ENCODE measurements at places on chromosomes 5 and 9. TPM values are rescaled to one million over a fixed set of nuclear protein-coding genes. Genes with fewer than 3 reads are reported as not detected.
A peak's percentile ranks its signal among the peaks of the same experiment; 100 is the strongest.

LCN9 gene
- total RNA-seq = not detected

DNA sequence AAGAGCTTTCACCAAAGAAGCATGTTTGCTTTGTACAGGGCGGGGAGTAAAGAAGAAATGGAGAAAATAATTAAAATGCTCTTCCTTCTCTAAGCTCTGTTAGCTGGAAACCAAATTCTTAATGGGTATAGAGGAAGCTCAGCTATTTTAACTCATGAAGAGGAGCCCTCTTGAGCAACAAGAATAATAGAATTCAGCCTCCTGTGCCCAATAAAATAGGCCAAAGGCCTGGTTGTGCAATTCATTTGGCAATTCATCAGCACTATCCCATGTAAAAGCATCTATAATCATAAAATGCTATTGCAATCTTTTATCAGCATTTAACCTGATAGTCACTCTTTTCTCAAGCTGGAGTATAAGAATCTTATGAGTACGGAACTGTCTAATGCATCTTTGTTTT, 133.6 kb upstream of the CDH6 start:
- no peak for DNase-seq

ARID3C gene
- not detected for total RNA-seq

DNA sequence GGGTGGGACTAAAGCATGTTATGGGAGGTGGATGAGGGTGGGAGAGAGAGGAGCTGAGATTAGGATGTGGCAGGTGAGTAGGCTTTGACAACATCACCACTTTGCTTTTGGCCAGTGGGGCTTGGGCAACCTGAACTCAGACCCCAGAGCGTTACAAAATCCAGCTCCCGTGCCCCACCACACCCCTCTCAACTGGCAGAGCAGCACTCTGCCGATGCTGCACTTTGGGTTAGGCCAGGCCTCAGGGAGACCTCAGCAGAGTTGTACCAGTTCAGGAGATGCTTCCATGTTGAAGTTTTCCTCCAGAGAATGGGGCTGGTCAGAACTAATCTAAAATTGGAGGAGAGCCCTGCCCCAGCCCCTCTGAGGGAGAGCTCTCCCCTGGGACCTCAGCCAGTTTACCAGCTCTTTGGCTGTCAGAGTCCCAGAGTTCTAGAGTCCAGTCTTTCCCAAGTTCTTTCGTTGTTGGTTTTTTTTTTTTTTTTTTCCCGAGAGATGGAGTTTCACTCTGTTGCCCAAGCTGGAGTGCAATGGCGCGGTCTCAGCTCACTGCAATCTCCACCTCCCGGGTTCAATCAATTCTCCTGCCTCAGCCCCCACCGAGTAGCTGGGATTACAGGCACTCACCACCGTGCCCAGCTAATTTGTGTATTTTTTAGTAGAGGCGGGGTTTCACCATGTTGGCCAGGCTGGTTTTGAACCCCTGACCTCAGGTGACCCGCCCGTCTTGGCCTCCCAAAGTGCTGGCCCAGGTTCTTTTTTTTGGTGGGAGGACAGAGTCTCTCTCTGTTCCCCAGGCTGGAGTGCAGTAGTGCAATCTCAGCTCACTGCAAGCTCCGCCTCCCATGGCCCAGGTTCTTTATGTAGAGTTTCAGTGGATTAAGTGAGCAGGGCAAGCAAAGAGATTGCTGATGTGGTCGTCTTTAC, 17.8 kb downstream of the NUDT2 start:
- no peak for DNase-seq

GRCh38 chr9:70079417-70080037, 35.9 kb downstream of the MAMDC2 start:
- no peak for DNase-seq

DNA sequence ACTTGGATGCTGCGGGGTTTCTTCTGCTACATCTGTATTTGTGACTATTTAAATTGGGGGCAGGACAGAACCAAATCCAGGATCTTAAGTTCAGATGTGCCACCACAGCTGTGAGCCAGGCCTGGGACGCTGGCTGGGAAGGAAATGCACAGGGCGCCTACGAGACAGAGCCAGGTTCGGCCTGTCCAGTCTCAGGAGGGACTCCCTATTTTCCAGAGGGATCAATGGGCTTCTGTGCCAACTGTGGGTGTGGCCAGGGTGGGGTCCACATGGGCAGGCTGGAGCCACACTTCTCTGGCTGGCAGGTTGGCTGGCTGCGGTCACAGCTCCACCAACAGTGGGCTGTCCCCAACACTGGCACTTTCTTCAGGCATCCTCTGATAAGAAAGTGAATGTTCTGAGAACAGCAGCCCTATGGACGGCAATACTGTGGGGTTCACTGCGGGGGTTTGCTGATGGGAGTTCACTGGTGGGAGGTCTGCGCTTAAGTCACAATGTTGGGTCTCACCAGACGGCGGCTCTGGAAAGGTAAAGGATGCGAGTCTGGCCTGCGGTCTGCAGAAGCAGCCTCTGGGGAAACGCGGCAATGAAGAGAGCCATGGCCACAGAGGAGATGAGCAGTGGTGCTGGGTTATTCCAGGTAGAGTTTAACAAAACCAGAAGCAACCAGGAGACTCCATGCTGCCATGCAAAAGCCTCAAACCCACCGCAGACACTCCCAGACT, 78.1 kb downstream of the DAP start:
- no peak for DNase-seq

DNA sequence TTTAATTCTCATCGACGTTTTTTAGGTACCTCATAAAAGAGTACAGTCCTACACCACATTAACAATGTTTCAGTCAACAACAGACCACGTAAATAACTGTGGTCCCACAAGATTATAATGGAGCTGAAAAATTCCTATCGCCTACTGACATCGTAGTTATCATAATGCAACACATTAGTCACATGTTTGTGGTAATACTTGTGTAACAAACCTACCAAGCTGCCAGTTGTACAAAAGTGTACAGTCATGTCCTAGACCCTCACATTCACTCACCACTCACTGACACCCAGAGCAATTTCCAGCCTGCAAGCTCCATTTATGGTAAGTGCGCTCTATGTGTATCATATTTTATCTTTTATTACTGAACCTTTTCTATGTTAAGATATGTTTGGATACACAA, 16.8 kb downstream of the GNAQ start:
- no peak for DNase-seq

SHC3 gene
- not detected for total RNA-seq

PGM5 gene
- total RNA-seq = not detected

DNA sequence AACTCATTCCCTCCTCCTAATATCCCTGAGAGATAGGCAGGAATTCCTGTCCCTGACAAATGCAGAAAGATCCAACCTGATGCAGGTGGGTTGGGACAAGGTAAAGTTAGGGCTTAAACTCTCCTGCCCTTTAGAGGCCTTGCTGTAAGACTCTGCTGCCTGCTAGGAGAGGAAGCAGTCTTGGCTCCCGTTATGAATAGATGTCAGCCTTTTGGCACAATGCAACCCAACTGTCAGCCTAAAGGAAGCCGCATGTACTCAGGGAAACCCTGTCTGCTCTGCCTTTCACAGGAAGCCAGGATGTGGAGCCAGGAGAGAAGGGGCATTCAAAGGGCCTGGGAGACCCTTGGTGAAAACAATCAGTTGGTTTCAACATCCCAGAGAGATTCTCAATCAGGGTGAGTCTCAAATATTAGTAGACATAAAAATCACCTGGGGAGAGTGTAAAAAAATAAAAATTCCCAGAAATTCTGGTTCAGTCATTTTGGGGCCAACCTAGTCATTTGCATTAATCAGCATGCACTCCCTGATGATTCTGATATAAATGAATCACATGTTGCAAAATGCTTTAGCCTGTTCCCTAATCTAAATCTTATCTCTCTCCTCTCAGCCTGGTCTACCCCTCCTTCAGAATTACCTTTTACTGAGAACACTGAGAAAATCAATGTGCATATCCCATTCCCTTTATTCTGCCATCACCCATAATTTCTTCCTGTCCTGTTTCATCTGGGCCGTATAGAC, 136.2 kb upstream of the TRIM32 start:
- DNase-seq = no peak

SOHLH1 gene
- not detected for total RNA-seq

DNA sequence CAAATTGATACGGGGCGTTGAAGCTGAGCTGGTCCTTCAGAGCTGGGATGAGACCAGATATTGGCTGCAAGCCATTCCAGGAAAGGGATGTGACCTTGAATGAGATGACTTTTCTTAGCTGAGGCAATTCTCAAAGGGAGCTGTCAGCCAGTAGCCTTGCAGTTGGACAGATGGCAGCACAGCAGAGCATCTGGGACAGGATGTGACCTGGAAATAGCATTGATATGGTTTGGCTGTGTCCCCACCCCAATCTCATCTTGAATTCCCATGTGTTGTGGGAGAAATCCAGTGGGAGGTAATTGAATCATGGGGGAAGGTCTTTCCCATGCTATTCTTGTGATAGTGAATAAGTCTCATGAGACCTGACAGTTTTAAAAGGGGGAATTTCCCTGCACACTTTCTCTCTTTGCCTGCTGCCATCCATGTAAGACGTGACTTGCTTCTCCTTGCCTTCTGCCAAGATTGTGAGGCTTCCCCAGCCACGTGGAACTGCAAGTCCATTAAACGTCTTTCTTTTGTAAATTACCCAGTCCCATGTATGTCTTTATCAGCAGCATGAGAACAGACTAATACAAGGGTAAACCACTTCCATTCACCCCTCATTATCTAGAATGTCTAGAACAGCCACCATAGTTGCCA, 19.8 kb upstream of the MTX3 start:
- no peak for DNase-seq

GRCh38 chr5:116738239-116738614, 163.6 kb upstream of the SEMA6A start:
- DNase-seq = no peak

HSD17B3 gene
- total RNA-seq = 0.68 TPM

GRCh38 chr9:133560311-133560710, 25.8 kb downstream of the ADAMTSL2 start:
- DNase-seq = no peak

GRCh38 chr5:154118385-154118784, 72.1 kb upstream of the GALNT10 start:
- no peak for DNase-seq

TGFBI gene
- 9.3 TPM for total RNA-seq

ANXA2R gene
- total RNA-seq = 39.2 TPM

DNA sequence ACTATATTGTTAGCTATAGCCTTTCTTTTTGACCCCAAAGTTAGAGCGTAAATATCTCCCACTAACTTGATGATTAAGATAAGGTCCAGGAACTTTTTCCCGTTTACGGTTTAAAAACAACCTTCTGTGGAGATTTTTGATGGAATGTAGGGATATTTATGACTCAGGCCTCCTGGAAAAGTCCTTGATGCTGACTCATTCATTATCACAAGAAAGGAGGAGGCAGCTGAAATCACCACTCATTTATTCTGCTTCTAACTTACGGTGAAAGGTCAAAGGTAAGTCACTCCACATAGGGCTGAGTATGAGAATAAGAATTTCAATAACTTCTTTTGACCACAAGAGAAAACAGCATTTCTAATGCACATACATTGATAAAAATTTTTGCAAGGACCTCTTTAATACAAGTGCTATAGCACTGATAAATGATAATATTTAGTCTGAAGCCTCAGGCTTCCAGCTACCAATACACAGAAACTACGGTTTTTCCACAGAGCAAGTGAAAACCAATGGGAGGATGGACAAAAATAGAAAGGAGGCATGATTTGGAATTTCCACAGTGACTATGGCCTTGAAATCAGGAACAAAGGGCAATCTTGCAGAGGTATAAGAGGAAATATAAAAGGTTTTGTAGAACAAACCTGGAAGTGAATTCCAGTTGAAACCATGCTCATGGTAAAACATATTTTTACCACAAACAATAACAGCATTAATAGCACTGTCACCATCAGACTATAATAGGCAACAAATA, 146.5 kb downstream of the PPP2R2B start:
- no peak for DNase-seq

- DNase-seq = peak; percentile 36
Measured at GRCh38 chr9:134641173-134641989, at the start of gene COL5A1. COL5A1 (plus strand) TSS chr9:134641803; CDS start chr9:134642188, 385 bp downstream.

PCDHGA12 gene
- 0.11 TPM for total RNA-seq

GPRIN1 gene
- total RNA-seq = 1.6 TPM

ADAMTSL1 gene
- not detected for total RNA-seq

LSM11 gene
- 5.8 TPM for total RNA-seq

CDH9 gene
- total RNA-seq = not detected

GRCh38 chr5:65290677-65291076, 191.0 kb downstream of the ADAMTS6 start:
- no peak for DNase-seq

DNA sequence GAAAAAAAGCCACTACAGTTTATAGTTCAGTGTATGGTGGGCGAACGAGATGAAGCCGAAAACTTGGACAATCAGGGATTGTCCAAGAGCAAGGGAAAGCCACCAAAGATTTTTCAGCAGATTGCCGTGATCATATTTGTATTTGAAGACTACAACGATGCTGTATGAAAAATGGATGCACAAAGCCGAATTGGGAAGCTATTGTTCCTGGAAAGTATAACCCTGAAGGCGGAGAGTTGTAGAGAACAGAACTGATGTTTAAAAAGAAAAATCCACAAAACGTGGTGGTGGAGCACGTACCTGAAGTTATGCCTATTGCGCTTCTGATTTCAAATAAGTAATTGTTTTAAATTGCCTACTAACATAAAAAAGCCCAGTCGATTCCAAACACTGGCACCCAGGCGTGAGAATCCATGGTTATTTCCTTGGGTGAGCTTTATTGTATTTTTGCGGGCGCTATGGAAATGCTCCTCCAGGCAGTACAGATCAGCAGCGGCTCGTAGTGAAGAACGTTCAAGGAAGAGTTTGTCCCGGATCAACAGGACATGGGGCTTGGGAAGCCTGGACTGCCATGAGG, 772 bp upstream of the TARS1 start:
- DNase-seq = no peak

GRCh38 chr5:6728795-6729183, 15.6 kb downstream of the TENT4A start:
- no peak for DNase-seq

GRCh38 chr9:7936996-7937395, 137.4 kb upstream of the DMAC1 start:
- no peak for DNase-seq

- DNase-seq = no peak
Measured at GRCh38 chr5:119323601-119324000, 32.2 kb upstream of the TNFAIP8 start.

- DNase-seq = no peak
Measured at GRCh38 chr9:5735072-5735471, 97.8 kb downstream of the ERMP1 start.

- DNase-seq = no peak
Measured at GRCh38 chr9:3398232-3398648, 127.6 kb downstream of the RFX3 start.

- DNase-seq = no peak
Measured at GRCh38 chr5:120790339-120790738, 326.2 kb downstream of the PRR16 start.

GRCh38 chr5:167012123-167013034, 1279.1 kb upstream of the WWC1 start:
- DNase-seq = no peak

- no peak for DNase-seq
Measured at GRCh38 chr9:120449566-120449965, 130.4 kb downstream of the CDK5RAP2 start.

AQP7 gene
- not detected for total RNA-seq

DNA sequence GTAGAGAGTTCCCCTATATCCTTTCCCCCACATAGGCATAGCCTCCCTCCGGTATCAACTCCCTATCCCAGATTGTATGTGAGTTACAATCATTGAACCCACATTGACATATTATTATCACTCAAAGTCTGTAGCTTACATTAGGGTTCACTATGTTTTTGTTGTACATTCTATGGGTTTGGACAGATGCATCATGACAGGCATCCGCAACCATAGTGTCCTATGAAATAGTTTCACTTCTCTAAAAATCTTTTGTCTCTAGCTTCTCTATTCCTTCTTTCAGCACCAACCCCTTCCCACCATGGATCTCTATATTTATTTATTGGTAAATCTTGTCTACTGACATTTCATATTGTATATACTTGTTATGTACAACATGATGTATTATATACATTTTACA, 31.6 kb downstream of the TAF11L14 start:
- DNase-seq = no peak

Measured in activated naive CD8-positive, alpha-beta T cell treated with anti-CD3 and anti-CD28 coated beads, Interleukin-2, amount 10 ng/mL, durations not matched to agents 7 days and 5 days (primary cell).